MCF 10A (cell line): ENCODE measurements at places on chromosomes 5 and 9. TPM values are rescaled to one million over a fixed set of nuclear protein-coding genes. Genes with fewer than 3 reads are reported as not detected.

SLC28A3 gene
- 0.47 and 0.77 TPM in 2 replicates for total RNA-seq

GDNF gene
- not detected in 2 replicates for total RNA-seq

GPR151 gene
- total RNA-seq, result not detected in 2 replicates

CDX1 gene
- total RNA-seq, result not detected in 2 replicates

FOXD4L5 gene
- total RNA-seq, result 0.49 and 0.52 TPM in 2 replicates

ECSCR gene
- total RNA-seq, result not detected in 2 replicates

PCDHGB3 gene
- total RNA-seq, result 0.33 and 0.56 TPM in 2 replicates

ANKRA2 gene
- total RNA-seq, result 19.3 and 20.2 TPM in 2 replicates

FBP2 gene
- total RNA-seq, result not detected in 2 replicates

PRKAA1 gene
- total RNA-seq, result 58.1 and 62.7 TPM in 2 replicates

GRCh38 chr9:121690766-121691165 is 39.3 kb downstream of the DAB2IP start:
- DNase-seq, result no peak

DNA sequence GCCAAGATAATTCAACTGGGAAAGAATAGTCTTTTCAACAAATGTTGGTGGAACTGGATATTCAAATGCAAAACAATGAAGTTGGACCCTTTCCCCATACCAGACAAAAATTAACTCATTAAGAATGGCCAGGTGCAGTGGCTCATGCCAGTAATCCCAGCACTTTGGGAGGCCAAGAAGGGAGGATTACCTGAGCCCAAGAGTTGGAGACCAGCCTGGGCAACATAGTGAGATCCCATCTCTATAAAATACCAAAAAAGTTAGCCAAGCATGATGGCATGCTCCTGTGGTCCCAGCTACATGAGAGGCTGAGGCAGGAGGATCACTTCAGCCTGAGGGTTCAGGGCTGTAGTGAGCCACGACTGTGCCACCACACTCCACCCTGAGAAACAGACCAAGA is 24.2 kb downstream of the SERINC5 start:
- no peak for DNase-seq

- DNase-seq, result peak; percentile 75
These were observed 2.3 kb downstream of the SMIM3 start for GRCh38 chr5:150780816-150781221.

DNA sequence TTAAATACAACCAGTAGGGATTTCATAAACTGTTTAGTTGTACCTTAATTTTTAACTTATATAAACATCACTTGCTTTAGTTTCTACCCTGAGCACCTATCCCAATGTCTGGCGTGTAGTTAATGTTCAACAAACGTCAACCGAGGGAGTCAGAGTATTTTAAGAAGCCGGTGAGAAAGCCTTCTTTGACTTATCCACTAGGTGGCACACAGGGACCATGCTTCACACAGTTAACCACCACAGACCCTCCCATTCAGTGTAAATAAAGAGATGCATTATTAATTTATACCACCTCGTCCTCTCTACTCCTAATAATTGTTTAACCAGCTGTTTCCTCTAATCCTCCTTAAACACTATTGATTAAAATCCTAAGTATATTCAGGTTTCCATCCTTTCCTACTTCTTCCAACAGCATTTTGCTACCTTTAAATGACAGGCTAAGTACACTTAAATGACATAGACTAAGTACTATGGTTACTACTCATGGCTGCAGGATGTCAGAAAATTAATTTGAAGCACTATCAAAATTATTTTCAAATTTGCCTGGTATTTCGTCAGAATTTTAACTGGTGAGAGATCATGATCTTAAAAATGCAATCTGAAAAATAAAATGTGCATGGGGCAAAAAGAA is 2.3 kb downstream of the HAPLN1 start:
- peak; percentile 67 for DNase-seq

- DNase-seq, result peak; percentile 20
These were observed 1.2 kb upstream of the GPBP1 start for GRCh38 chr5:57172466-57173318.

DNA sequence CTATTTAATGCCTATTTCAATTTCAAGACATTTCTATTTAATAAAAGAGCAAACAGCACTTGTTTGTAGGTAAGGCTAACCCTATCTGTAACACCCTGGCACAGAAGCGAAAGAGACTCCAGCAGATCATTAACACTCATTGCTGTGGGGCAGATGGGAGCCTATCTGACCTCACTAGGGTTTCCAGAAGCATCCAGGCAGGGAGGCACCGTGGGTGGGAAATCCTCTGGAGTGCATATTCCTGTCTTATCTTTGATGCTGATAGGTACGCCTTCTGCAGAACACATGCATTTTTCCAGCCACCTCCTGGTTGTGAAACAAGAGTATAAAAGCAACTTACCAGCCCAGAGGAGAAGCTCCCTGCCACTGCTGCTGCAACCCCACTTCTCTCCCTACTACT is 233.7 kb downstream of the GLIS3 start:
- DNase-seq, result no peak

DNA sequence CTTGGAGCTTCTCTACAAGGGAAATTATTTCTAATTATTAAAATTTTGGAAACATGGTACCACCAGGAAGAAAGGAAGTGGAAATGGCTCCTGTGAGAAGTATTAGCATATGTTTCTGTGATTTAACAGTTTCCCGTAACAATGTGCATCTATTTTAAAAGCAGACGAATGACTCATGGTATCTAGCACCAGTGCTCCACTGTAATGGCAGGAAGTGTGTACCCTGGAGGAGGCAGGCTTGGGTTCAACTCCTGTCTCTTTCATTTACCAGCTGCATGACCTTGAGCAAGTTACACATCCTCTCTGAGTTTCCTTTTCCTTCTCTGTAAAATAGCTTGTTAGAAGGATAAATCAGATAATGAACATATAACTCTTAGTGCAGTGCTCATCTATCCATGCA is 41.0 kb upstream of the ANGPTL2 start:
- peak; percentile 71 for DNase-seq

- no peak for DNase-seq
These were observed 38.3 kb downstream of the ANKRD33B start for GRCh38 chr5:10602031-10602806.

- DNase-seq, result no peak
These were observed 70.5 kb downstream of the PPARGC1B start for GRCh38 chr5:149800633-149801032.

DNA sequence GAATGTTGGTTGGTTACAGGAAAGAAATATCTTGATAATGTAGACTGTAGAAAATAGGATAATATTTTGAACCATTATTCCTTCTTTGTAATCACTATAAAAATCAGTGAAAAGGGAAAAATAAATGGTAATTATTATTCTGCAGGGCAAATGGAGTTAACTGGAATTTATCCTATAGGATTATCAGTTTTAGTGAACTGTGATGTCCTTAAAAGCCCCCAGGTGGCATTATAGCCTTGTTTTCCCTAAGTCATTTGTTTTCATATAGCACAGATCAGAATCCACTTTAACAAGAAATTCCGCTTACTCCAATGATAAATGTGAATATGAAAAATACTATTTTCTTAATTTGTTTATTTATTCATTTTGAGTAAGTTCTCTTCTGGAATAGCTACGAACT is 26.2 kb upstream of the WDR41 start:
- DNase-seq, result peak; percentile 42

- no peak for DNase-seq
These were observed 16.2 kb upstream of the SHOC1 start for GRCh38 chr9:111810908-111811307.

GRCh38 chr5:96229188-96229587 is 203.9 kb downstream of the PCSK1 start:
- DNase-seq, result no peak

DNA sequence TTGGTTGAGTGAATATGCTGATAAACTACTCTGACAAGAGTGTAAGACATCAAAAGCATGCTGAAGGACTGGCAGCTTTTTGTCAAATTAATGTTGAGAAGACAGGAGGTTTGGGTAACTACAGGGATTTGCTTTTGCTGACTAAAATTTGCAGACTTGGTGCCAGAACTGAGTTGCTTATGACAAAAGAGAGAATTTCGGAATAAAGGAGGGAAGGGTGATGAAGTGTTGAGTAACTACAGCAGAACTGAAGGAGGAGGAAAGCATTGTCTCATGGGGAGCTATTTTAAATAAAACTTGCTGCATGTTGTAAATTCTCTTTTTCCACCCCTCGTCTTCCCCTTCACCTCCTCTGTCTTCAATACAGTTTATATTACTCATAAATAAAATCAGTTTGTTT is 296.1 kb downstream of the YTHDC2 start:
- DNase-seq, result no peak

DNA sequence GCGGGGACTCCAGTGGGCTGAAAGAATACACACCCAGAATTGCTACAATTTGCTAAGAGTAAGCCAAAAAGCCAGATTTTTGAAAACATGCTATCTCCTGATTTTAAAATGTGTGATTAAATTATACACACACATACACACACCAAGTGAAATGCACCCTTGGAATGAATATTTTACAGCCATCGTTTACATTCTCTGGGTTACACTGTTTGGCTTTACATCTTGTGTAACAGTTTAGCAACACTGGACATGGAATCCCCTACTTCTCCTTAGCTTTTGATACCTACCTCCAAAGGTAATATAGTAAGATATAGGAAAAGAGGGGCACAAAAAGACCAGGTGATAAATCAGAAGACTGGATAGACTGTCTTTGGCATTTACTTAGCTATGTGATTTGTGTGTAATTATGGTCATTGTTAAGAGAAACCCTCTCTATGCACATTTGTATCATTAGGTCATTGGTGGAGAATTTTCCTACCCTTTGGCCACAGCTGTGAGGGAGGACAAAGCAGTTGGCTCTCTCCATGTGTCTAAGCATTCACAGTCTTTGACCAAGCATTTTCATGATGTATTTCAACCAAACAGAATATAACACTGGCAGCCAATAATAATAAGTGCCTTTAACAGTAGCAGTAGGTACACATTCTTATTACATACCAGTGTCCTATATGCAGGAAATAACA is 7.6 kb downstream of the SVEP1 start:
- DNase-seq, result no peak

- DNase-seq, result peak; percentile 83
These were observed 53.9 kb downstream of the IRX2 start for GRCh38 chr5:2697446-2698200.

GRCh38 chr9:13388157-13388556 is 108.7 kb upstream of the MPDZ start:
- DNase-seq, result no peak

DNA sequence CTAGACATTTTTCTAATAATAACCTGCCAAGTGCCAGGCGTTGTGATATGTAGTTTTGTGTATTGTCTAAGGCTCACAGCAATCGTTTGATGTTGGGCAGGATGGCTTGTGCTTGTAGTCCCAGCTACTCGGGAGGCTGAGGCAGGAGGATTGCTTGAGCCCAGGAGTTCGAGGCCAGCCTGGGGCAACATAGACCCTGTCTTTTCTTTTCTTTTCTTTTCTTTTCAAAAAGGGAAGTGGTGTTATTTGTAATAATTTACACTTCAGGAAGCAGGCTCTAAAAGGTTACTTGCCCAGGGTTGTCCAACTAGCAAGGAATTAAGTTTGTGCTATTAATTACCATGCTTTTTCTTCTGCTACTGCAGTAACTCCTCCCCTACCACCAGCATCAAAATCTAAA is 3.2 kb downstream of the ZNF131 start:
- DNase-seq, result no peak

GRCh38 chr5:155050384-155051019 is 36.9 kb downstream of the KIF4B start:
- DNase-seq, result no peak

DNA sequence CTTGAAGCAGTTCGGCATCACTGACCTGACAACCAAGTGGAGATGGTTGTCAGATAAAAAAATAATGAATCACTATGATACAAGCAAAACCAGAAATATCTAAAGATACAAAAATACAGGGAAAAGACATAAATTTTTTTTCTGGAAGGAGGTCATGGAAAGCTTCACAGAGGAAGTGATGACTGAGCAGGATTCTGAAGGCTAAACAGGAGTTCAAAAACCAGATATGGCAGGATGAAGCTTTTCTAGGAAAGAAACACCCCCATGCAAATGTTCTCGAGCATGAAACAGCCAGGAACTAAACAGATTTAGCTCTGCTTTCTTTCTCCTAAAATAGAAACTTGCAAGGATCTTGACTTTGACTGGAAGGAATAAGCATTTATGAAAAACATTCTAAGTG is 60.7 kb upstream of the IFNE start:
- DNase-seq, result no peak

- no peak for DNase-seq
These were observed 110.5 kb upstream of the MAP1B start for GRCh38 chr5:71996789-71997188.

DNA sequence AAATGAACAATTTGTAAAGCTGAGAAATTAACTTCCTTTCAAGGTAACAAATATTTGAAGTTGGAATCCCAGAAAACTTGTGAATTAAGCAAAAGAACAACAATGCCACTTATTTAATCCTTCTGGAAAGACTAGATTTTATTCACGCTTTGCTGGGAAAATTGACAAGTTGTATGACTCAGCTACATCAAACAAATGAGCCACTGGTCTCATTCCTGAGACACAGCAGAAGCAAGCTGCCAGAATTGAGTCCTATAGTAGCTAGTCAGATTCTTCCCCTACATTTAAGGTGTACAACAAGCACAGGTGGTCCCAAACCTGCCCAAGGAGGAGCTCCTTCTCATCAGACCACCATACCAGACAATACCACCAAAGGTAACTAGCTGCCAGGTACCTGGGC is 280.7 kb downstream of the SPOCK1 start:
- DNase-seq, result peak; percentile 65

DNA sequence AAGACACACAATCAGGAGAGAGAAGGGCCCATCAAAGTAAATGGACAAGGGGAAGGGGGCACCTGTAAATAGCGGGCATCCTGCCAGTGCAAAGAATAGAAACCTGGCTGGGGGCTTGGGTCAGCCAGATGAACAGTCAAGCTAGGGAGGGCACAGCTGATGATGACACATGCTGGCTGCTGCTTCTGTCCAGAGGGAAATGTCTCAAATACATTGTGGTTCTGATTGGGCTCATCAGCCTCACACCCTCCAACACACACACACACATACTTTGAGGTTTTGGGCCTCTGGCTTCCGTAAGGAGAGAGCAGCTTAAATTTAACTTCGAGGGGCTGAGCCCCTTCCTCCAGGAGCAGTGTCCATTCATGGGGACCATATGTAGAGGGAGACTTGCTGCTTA is 27.6 kb upstream of the SPATA31E1 start:
- DNase-seq, result no peak

- DNase-seq, result no peak
These were observed 46.5 kb downstream of the PRRT1B start for GRCh38 chr9:131591845-131592208.

DNA sequence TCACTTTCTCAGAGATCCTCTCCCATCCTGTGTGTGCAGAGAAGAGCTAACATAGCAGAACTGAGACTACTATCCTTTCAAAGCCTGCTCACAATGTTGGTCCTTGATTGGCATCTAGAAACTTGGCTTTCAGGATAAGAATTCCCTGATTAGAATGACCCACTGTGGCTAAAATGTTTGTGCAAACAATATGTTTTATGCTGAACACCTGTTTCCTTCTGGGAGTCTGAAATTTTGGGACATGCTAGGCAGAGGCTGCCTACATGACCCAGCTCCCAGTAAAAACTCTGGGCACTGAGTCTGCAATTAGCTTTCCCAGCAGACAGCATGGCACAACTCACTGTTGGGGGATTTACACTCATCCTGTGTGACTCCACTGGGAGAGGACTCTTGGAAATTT is 78.9 kb downstream of the CFAP95 start:
- no peak for DNase-seq

GRCh38 chr5:148820461-148821395 is 5.7 kb upstream of the ADRB2 start:
- peak; percentile 63 for DNase-seq
